ENCODE measurements at places on chromosomes 5 and 9.

DNA sequence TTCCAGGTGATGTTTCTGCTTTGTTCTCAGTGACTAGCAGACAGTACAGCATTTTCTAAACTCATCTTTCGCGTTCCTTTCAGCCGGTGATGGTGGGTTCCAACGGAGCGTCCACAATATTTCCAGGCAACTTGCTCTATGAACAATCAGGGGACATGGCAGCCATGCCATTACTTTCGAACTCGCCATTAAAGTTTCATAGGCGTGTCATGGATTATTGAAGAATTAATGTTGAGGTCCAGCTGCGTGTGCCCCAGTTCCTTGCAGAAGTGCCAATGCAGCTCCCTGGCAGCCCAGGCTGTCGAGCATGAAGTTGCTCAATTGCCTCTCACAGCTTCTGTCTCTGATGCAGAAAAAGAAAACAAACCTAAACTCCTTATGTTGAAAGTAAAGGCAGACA lies 262.2 kb downstream of the IRX2 start:
- DNase-seq = no peak

- no peak for DNase-seq
Measured at GRCh38 chr5:112205846-112206245, 213.2 kb downstream of the EPB41L4A start.

DNA sequence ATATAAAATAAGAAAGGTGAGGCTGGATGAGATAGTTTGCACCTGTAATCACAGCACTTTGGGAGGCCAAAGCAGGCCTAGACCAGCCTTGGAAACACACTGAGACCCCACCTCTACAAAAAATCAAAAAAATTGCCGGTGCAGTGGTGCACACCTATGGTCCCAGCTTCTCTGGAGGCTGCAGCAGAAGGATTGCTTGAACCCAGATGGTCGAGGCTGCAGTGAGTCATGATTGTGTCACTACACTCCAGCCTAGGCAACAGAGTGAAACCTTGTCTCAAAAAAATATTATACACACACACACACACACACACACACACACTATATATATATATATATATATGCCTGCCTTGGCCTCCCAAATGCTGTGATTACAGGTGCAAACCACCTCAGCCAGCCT lies 1.3 kb downstream of the SLC35D2 start:
- no peak for DNase-seq

DNA sequence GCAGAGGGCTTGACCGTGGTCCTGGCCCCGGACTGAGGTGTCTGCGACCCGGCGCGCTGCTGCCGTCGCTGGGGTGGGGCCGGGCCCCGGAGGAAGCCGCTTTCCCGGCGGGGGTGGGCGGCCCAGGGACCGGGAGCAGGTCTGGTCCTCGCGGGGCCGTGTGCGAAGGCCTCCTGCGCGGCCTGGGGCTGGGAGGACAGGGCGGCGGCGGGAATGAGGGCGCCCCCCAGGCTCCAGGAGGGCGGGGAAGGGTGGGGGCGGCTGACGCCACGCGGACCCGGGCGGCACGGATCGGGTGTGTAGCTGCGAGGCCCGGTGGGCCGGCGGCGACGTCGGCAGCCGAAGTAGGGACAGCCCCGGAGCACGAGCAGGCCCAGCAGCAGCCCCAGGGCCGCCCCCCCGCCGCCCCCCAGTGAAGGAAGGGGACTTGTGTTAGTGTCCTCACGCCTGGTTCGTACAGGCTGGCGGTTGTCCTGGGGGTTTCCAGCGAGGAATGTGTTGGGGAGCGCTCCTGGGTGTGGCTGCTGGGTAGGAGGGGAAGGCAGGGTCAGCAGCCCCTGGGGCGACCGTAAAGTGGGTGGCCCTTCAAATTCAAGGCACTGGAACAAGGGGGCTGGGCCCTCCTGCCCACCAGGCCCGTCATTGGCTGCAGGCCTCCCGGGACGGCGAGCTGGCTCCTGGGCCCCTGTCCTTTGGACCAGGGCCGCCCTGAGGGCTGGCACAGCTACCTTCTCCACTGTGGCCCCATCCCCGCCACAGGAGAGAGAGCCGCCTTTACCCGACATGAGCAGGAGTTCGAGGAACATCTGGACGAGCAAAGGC lies 597 bp upstream of the TMEM250 start:
- no peak for DNase-seq

DNA sequence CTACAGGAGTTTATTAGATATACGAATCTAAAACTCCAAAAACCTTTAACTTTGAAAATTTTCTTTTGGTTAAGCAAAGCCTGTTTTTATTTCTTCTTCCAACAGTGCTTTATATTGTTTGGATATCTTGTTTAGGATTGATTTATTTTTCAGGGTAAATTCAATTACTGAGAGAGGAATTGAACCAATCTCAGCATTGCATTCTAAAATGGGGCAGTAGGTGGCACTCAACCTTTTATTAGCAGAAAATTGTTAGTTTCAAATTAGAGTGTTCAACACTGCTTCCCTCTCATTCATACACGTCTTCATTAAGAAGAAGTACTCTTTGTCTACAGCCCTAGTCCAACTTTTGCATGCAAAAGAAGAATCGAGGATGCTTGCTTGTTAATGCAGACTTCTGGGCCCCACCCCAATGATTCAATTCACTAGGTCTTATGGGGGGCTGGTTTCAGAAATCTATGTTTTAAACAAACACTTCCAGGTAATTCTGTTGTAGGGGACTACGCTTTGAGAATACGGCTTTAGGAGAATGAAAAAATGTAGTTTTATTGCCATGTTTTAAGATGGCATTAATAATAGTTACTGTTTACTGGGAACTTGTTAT lies 26.6 kb downstream of the MRPL22 start:
- DNase-seq = no peak
